ENCODE measurements at places on chromosomes 6 and 20.

DNA sequence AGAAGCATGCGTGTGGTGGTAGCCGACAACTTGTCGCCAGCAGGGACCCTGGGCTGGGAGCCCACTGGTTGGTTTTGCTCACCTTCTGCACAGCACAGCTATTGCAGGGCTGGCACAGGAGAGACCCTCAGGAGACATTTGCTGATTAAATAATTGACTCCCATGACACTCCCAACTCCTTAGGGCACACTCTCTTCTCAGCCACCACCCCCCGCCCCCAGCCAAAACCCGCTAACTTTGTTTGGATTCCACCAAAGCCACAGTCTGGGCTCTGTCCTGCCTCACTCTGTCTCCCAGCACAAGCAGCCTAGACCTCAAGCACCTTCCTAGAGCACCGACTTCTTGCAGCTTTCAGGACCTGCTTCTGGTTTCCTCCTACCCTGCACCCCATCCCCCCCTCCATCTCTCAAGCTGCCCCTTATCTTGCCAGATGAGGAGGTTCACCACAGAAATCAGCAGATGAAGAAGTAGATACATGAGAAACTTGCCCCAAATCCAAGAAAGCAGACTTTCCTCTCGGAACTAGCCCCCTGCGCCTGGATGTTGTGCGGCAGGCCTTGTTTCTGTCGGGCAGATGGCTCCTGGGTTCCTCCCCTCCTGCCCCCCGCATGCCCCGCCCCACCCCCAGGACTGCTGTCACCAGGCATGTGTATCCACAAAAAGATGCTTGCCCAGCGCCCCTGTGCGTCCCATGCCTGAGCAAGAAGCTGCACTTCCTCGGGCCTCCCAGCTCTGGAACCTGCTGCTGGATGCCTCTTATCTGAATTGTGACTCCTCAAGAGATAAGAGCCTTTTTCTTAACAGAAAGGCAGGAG lies 35.0 kb upstream of the CD93 start:
- no peak for DNase-seq

GRCh38 chr6:33390767-33391277 lies 801 bp upstream of the KIFC1 start:
- no peak for DNase-seq

DNA sequence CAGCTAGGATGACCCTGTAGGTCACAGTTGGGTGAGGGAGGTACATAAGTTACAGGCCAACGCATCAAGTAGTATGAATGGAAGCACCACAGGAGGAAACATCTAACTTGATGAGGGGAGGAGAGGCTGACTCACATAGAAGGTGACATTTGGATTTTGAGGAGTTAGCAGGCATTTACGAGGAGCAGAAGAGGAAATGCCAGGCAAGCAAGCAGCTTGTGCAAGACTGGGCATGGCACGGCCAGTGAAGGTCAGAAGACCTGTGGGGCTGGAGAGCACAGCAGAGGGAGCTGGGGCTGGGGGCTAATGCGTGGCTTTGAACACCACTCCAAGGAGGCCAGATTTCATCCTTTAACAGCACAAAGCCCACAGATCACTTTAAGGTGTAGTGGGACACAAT lies 37.8 kb downstream of the MUC22 start:
- DNase-seq, result no peak

DNA sequence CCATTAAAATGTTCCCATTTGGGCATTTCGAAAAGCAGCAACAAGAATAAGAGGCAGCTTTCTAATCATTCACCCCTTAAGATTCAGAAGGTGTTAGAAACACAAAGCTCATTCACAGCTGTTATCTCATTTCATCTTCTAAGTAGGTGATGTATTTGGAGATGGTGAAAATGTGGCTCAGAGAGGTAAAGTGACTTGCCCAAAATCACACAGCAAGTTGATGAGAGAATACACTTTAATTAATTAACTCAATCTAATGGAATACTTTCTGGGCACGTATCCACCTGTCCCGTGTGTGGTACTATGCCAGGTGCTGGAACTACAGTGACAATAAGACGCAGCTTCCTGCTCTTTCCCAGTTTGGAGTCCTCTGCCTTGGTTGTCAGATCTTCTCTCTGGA lies 147.4 kb upstream of the LRFN2 start:
- no peak for DNase-seq

DNA sequence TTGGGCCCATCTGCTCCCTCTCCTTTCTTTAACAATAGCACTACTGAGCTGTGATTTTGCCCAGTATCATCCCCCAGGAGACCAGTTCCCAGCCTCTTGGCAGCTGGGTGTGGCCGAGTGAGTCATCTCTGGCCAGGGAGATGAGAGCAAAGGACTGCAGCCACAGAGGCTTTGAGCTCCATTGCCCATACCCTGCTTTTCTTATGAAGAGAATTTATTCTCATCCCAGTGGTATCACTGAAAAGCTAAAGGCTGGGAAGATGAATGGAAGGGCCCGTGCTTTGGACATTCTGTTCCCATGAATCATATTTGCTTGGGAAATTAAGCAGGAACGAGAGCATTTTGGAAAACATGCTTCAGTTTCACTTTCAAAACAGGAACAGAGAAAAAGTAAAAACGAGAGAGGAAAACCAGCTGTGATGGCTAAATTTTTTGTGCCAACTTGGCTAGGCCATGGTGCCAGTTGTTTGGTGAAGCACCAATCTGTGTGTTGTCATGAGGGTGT lies 14.9 kb downstream of the CST3 start:
- peak; percentile 81 for DNase-seq

DNA sequence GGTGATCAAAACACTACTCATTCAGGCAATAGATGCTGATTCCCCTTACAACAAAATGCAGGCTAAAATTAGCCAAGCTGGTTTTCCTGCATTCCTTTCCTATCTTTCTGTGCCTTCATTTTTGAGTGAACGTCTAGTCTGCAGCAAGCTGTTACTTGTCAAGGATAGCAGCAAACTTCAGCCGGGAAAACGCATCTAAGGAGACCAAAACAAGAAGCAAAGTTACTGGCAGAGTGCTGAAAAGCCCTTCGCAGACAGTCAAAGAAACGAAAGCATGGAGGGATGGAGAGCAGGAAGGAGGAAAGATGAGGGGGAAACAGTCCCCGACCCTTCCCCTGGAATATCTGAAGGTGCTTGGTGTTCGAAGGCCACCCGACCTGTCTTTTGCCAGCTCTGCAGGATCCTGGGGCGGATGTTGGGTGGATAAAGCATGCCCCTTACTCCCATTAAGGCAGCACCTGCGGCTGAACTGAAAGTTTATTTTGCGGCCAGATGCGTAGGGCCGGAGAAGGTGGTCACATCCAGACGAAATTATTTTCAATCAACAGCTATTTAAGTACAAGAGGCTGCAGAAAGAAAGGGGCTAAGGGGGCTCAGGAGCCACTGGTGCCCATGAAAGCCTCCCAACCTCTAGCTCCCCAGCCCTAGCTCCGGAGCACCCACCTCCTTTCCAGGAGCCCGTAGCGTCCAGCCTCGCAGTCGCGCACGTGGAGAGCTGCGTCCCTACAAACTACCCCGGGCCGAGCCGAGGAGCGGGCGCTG lies 538 bp downstream of the FERMT1 start:
- DNase-seq, result peak; percentile 69

GRCh38 chr20:20440886-20441658 lies 73.2 kb downstream of the INSM1 start:
- DNase-seq, result no peak
